Fibroblast of skin of left quadriceps (primary cell): ENCODE measurements at places on chromosomes 13 and 19.
A peak's percentile ranks its signal among the peaks of the same experiment; 100 is the strongest.

- no peak for DNase-seq
Observed at GRCh38 chr19:57118848-57119247, 937 bp upstream of the USP29 start.

DNA sequence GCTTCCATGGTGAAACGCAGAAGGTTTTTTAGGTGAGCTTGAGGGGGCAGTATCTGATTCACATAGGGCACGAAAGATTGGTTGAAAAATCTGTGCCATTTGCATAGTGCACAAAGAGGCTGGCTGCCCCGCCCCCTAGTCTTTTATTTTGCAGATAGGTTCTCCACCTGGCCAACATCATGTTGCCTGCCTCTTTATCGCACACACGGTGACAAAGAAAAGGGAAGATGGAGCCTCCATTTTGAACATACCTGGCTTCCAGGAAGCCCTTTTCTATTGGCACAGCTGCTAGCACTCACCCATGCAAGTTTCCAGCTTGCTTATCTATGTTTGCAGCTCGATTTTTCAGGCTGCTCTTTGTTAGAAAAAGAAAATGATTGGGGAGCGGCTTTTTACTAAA is 316.2 kb upstream of the KLHL1 start:
- DNase-seq, result no peak

DNA sequence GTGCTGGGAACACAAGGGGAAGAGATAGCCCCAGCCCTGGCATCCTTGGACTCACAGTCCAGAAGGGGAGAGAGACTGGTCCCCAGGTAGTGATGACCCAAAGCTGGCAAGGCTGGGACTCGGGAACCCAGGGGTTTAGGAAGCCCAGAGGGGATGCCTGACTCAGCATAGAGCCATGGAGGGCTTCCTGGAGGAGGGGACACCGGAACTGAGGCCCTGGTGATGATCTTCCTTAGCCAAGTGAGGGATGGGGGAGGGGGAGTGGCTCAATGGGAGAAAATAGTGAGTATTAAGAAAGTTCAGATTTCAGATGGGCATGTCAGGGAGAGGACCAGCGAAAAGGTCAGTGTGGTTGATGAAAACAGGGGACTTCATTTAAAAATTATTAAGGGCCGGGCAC is 26.8 kb downstream of the EXOC3L2 start:
- DNase-seq, result no peak

DNA sequence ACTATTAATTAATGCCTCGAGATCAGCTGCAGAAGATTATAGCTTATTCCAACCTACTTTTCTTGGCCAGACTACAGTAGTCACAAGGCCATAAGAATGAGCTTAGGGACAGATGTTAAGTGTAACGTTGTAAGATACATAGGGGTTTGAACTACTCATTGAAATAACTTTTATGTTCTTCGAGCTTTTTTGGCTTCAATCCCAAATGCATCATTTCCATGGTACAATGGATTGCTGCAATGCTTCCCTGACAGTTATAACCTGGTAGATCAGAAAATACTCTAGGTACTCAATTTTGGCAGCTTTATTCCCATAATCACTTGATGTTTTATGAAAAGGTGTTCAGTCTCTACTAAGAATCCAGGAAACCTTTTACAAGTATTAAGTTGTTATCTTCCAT is 2216.7 kb upstream of the PCDH20 start:
- no peak for DNase-seq

GRCh38 chr19:16252459-16253205 is 54.9 kb downstream of the AP1M1 start:
- no peak for DNase-seq

DNA sequence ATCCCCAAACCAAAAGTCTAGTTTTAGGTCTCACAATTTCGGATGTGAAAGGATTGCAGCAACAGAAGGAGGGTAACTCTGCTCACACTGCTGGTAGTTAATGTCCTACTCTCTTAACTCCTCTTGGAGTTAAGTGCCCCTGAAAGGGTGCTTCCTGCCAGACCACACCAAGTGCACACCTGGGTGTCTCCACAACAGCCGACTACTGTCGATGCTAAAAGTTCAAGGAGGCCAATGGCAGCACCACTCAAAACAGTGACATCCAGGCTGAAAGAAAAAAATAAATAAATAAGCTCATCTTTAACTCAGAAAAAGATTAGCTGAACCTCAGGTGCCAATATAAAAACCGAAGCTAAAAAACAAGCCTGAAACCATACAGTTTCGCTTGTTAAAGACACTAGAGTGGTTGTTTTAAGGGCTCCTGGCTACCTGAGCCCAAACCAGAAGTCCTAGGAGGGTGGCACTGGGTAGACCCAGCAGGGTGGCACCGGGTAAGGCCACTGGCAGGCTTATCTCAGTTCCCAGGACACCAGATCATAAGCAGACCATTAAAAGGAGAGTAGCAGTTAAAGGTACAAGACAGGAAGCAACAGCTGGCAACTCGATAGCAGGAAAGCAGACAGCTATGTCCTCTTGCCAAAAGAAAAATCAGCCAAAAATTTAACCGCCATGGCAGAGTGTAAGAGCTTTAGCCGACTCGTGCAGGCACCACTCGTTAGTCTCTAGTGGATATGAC is 39.3 kb downstream of the BRD4 start:
- DNase-seq, result no peak

DNA sequence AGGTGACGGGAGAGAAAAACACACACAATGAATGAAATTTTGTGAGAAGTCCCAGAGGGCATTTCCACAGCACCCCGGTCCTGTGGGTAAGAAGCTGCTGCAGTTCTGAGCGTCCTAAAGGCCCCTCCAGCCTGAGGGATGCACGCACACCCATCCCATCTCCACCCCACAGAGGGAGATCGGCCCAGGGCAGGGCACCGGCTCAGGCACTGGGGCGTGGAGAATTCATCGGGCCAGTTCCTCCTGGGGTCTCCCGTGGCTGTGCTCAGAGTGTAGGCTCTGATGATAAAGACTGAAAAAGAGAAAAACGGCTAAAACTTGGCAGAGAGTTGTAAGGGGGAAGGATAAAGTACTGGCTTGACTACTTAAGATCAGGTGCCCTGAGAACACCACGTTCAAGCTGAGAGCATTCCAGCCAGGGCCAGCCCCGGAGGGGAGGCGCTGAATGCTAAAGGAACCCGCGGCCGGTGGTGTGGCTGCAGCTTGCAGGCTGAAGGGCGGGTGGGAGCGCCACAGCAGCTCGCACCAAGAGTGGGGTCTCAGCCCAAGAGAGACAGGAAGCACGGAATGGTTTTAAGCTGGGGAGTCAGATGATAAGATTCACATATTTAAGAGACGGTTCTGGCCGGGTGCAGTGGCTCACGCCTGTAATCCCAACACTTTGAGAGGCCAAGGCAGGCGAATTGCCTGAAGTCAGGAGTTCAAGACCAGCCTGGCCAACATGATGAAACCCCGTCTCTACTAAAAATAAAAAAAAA is 121.9 kb upstream of the SPACA7 start:
- DNase-seq, result no peak

DNA sequence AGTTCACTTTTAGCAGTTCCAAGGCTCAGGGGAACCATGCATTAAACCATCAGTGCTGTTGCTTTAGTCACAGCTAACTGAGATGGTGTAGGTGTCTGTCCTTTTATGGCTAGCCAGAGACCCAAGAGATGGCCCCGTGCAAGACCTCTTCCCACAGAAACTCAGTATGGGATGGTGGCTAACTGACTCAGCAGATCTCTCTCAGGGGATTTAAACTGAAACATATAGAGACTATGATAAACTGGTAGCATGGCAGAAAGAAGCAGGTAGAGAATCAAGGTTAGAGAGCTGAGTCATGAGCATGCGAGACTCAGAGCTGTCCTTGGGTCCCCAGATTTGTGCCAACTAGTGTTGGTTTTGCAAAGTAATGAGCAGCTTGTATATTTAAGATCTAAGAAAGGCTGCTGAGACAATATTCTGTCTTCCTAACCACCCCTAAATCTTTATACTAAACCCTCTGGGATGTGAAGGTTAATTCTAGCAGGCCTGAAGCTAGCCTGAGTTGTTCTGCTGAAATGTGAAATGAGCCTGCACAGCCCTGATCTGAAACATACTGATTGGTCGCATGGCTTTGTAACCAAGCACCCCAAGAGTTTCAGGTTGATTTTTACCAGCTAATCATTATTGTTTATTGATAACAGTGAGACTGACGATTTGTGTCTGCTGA is 6.5 kb upstream of the SCEL start:
- no peak for DNase-seq

GRCh38 chr19:5575590-5575989 is 7.8 kb upstream of the TINCR start:
- DNase-seq, result no peak

DNA sequence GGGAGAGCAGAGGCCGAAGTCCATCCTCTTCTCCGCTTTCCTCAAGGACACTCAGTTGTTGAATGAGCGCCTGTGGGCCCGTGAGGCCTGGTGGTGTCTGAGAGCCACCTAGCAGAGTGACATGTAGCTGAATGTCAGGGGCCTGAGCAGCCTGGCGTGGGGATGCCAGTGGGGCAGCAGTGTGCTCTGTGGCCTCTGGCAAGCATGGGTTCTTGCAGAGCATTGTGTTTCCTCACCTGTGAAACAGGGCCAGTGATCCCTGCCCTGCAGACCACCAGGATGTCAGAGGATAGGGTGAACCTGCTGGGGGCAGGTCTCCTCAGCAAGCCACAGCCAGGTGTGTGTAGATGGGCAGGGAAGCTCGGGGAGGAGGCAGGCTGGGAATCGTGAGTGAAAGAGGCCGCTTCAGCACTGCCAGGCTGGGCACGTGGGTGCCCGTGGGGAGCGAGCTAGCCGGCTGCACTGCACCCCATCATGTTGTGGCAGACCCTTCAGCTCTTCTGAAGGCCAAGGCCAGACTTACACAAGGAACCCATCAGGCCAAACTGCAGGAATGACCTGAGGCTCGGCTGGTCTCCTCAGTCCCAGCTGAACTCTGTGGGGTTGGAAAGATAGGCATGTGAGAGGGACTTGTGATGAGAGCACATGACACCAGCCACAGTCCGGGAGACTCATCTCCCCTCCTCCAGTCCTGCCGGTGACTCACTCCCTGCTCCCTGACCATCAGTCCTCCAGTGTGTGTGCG is 5.0 kb downstream of the PPP1R37 start:
- DNase-seq, result peak; percentile 59

- DNase-seq, result no peak
Observed at GRCh38 chr13:50690006-50690405, 153.5 kb downstream of the DLEU7 start.
